Jurkat, Clone E6-1 (cell line): ENCODE measurements at places on chromosomes 1 and 21.

DNA sequence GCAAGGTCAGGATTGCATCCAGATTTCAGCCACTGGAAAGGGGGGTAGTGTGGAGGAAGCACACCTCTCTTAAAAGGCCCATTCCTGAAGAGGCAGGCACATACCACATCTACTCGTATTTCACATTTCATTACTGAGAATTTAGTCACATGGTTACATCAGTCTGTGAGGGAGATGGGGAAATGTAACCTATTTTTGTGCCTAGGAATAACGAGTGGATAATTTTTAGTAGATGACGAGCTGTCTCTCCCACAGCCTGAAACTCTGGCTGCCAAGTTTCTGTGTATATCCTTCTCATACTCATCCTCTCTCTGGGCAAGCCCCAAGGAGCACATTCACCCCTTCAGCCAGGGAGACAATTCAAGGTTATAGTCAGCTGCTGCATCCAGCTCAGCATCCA, 10.3 kb upstream of the C21orf91 start:
- DNase-seq = no peak

GRCh38 chr21:38869946-38870345, 64.2 kb downstream of the ETS2 start:
- no peak for DNase-seq

DNA sequence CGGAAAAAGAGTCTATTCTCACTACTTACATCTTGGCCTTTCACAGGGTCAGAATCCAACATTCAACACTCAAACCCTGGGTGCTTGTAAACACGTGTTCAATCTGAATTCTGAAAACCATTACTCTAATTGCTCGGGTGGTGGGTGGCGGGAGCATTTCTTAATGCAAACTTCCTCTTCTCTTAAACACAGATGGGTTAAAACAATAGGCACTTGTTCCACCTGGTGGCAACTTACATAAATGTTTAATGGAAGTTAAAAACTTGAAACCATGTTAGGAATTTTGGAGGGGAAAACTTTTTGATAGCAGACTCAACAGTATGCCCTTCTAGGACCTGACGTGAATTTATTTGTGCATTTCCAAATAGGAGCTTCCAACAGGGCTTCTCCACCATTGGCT, 23.4 kb upstream of the TDRD10 start:
- DNase-seq = peak; percentile 46

DNA sequence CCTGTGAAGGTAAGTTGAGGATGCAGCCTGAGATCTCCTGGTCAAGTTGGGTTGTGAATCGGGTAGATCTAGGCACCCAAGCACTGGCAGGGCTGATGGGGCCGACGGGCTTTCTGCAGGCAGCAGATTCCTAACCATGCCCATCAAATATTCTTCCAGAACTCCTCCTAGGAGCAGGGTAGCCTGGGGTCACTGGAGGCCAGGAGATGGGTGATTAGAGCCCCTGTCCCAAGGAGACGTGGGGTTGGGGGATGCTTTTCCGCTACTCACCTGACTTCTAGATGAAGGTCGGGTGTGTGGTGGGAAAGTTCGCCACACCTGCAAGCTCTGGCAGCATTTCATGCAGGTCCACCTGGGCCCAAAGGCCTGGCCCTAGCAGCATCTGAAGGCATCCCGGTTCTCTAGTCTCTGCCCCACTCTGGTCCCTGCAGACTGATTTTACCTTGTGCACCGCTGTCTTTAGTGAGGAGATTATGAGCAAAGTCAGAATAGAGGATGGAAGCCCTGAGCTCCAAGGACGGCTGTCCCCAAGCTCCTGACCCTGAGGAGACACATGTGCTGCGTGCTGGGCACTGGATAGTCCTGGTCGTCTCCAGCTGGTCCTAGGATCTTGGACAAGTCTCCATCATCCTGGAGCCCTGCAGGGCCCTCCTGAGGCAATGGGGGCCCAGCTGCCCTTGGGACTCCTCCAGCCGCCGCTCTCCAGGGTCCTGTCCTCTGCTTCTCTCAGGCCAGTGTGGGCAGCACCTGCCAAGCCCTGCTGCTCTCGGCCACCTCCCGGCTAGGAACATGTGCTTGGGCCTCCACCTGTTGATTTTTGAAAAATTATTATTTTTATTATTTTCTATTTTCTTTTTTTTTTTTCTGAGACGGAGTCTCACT, 21.8 kb upstream of the C2CD2 start:
- DNase-seq = no peak

GRCh38 chr1:6770751-6771440, 14.4 kb upstream of the CAMTA1 start:
- DNase-seq = no peak

DNA sequence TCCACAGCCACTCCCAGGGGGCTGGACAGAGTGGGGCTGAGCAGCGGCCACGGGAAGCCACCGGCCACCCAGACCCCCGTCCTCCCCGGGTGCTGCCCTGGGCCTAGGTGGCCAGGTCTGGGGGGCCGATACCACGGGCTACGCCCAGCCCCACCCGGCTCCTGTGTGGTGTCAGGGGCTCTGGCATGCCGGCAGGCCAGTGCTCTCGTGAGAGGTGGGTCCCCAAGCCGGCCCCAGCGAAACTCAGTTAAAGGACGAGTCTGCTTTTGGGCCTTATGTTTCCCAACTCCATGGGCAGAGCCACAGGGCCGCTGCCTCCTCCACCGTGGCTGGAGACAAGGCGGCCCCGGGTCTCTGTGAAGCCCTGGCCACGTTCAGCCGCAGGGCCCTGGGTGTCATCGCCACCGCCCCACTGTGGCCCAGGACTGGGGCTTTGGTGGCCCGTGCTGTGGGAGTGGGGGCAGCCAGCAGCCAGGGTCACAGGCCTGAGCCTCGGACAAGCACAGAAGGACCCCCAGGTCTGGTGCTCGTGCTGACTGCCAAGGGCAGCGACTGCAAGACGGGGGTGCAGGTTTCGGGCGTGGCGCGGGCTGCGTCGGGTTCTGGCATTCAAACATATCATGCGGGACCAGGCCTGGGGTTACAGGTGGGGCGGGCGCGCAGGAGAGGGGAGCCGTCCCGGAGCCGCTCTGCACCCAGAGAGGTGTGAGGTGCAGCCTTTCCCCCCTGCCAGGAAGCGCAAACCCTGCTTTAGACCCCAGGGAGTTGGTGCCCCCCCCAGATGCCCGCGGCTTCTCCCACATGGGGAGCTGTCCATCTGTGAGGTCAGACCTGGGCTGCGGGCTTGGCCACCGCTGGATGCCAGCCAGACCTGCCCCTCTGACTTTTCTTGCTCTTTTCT, 11.9 kb upstream of the C1orf159 start:
- no peak for DNase-seq

DNA sequence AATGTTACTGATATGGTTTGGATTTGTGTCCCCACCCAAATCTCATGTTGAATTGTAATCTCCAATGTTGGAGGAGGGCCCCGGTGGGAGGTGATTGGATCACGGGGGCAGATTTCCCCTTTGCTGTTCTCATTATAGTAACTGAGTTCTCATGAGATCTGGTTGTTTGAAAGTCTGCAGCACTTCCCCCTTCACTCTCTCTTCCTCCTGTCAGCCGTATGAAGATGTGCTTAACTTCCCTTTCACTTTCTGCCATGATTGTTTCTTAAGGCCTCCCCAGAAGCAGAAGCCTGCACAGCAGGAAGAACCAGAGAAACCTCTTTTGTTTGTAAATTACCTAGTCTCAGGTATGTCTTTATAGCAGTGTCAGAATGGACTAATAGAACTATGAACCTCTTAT, 28.4 kb downstream of the TRIM33 start:
- DNase-seq = no peak

- no peak for DNase-seq
These were observed 404.0 kb downstream of the PRDM2 start for GRCh38 chr1:14103878-14104430.

- DNase-seq = peak; percentile 41
These were observed 878 bp downstream of the OR11L1 start for GRCh38 chr1:247840818-247841217.

GRCh38 chr1:112546076-112546475, 37.3 kb downstream of the WNT2B start:
- no peak for DNase-seq

DNA sequence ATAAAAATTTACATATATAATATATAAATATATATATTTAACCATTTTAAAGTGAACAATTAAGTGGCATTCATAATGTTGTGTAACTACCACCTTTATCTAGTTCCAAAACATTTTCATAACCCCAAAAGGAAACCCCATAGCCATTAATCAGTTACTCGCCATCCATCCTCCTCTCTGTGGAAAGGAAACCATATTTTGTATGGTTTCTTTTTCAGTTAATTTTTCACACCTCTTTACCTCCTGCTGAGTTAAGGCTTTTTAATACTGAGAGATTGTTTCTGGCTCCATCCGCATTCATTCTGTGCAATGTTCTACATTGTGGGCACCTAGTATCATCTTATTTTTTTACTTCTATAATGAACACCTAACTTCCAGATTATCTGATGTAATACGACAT, 512.1 kb downstream of the LMO4 start:
- DNase-seq = no peak

DNA sequence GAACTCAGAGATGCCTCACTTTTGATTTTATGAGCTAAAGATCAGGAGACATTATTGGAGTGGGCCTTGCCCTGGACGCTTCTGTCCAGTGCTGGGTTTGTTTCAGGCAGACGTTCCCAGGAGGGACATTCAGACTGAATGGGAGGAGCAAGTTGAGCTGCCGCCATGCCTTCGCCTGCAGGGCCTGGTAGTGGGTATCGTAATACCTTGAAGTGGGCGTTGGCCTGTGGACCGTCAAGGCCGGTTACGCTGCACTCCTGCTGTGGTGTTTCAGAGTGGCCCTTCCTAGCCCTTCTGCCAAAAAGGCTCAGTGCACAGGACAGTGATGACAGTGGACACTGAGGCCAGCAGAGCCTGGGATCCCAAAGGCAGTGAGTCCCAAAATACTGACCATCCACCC, 1.6 kb downstream of the FAM3B start:
- DNase-seq = no peak

- DNase-seq = no peak
These were observed 213.8 kb downstream of the PLA2G4A start for GRCh38 chr1:187042538-187042937.

- DNase-seq = no peak
These were observed 550 bp downstream of the TMPRSS3 start for GRCh38 chr21:42395302-42395701.

DNA sequence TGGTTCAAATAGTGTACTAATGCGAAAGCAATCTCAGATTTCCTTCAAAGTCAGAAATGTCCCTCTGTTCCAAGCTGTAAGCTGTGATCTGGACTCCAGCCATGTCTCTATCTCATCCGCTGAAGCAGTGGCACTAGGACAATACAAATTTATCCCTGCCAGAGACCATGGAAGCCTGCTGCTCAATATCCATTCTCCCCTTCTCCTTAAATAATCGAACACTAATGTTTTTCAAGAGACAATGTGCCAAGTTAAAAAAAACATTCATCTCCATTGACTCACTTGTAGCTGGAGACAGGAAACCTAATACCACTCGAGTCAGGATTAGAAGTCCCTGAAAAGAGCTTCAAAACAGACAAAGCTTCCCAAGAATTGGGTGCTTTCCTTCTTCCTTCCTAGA, 38.5 kb upstream of the PGBD5 start:
- no peak for DNase-seq

- DNase-seq = peak; percentile 22
These were observed 126.8 kb upstream of the ZNF644 start for GRCh38 chr1:91148641-91149069.

DNA sequence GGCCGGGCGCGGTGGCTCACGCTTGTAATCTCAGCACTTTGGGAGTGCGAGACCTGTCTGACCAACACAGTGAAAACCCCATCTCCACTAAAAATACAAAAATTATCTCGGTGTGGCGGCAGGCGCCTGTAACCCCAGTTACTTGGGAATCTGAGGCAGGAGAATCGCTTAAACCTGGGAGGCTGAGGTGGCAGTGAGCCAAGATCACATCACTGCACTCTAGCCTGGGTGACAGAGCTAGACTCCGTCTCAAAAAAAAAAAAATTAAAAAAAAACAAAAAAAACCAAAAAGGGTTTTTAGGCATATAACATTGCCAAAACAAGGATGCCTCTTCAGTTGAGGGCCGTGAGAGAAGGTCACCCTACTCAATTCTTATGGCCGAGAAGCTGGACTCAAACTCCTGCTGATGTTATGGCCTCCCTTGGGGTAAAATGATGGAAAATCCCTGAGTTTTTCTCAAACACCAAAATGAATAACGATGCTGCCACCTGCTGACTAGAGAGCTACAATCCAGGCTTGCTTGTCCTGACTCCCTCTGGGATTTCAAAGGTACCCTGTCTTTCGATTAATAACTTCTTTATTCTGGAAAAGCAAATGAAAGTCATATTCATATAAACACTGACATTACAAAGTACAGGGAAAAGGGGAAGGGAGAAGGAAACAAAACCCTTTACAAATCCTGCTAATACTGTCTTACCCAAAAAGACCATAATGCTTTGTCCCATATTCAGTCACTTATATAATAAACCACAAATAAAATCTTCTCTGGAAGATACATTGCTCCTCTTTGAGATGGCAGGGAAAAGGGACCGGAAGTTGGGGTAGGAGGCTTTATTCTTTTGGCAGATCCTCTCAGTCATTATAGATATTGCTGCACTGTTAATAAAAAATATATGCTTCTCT, 10.7 kb downstream of the RAB42 start:
- DNase-seq = peak; percentile 28

DNA sequence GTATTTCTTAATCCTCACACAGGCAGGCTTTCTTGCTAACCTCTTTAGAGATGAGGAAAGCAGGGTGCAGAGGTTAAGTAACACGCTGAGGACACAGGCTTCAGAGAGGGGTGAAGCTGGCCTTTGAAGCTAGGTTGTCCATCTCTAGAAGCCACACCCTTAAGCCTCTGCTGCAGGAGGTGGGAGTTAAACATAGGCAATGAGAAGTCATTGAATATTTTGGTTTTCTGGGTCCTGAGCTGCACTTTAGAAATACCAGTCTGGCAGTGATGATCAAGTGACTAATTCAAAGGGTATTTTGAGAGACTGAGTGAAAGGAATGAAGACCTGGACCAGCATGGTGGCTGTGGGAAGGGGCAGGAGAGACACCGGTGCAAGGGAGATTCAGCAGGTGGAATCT, 9.9 kb downstream of the KCNJ15 start:
- no peak for DNase-seq

DNA sequence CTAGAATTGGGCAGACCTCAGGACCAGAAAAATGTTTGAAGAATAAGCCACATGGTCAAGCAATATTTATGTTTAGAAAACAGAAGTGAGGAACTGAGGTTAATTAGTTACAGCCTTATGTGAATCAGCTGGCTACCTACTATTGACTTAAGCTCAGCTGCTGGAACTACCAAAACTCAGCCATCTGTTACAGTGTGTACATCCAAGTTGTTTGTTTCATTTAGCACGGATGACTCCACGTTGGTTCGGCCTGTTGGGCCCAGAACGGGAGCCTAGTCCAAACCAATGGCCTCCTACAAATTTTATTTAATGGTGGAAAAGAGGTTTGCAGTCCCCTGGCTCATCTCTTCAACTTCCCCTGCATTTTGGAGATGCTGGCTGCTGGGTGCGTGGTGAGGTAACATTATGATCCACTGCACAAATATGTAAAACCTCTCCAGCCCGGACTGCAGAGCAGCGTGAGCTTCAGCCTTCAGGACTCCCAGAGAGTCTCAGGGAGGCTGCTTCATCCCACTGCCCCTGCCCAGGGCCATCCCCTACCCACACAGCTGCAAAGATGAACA, 143.4 kb downstream of the ZZZ3 start:
- DNase-seq = no peak
